ENCODE measurements at places on chromosomes 11 and 22.

GRCh38 chr11:108967571-108967970 is 302.7 kb downstream of the DDX10 start:
- DNase-seq: no peak

GRCh38 chr11:16052750-16053149 is 303.6 kb downstream of the SOX6 start:
- DNase-seq: no peak

- no peak for DNase-seq
These were observed 39.9 kb downstream of the OR2AT4 start for GRCh38 chr11:75056814-75057213.

GRCh38 chr11:2989551-2989950 is 2.6 kb downstream of the NAP1L4 start:
- DNase-seq: no peak

DNA sequence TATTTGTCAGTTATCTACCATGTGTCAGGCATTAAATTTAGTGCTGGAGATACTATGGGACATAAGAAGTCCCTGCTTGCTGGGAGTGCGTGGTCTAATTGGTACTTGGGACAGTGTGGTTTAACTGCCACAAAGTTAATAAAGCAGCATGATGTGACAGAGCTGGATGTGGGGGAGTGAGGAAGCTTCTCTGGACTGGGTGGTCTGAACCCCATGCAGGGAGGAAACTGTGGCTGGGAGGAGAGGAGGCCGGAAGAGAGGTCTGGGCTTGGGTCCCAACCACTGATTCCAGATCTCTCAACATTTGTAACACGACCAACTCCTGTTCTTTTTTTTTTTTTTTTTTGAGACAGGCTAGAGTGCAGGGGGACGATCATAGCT is 37.1 kb downstream of the ST3GAL4 start:
- DNase-seq: no peak

All from CD4-positive, alpha-beta T cell treated with Interferon gamma for 1 hour (primary cell).